Posterior vena cava (tissue), 2 donors: ENCODE measurements at places on chromosomes 1 and 21. TPM values are rescaled to one million over a fixed set of nuclear protein-coding genes. Genes with fewer than 3 reads are reported as not detected.

DNA sequence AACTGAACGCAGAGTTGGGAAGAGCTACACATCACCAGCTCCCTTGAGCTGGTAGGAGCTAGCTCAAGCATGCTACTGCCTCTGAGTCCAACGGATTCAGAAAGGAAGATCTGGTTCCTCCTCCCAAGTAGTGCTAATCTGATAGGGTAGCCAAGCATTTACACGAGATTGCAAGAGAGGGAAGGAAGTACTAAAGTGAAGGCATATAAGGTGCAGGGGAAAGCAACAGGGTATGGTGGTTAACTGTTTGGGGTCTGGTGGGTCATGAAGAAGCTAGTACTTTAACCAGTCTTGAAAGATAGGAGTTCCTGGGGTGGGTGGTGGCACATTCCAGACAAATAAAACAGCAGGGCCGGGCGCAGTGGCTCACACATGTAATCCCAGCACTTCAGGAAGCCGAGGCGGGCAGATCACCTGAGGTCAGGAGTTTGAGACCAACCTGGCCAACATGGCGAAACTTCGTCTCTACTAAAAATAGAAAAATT is 20.2 kb upstream of the ZNF436 start:
- no peak for DNase-seq

GRCh38 chr1:232271991-232272589 is 357.8 kb downstream of the SIPA1L2 start:
- DNase-seq, result no peak

- DNase-seq, result no peak
Observed at GRCh38 chr1:193769651-193770050, 583.2 kb upstream of the B3GALT2 start.

GRCh38 chr1:107762751-107763390 is 202.1 kb downstream of the VAV3 start:
- no peak for DNase-seq

GRCh38 chr1:165884690-165885304 is 57.4 kb downstream of the UCK2 start:
- DNase-seq, result no peak

DNA sequence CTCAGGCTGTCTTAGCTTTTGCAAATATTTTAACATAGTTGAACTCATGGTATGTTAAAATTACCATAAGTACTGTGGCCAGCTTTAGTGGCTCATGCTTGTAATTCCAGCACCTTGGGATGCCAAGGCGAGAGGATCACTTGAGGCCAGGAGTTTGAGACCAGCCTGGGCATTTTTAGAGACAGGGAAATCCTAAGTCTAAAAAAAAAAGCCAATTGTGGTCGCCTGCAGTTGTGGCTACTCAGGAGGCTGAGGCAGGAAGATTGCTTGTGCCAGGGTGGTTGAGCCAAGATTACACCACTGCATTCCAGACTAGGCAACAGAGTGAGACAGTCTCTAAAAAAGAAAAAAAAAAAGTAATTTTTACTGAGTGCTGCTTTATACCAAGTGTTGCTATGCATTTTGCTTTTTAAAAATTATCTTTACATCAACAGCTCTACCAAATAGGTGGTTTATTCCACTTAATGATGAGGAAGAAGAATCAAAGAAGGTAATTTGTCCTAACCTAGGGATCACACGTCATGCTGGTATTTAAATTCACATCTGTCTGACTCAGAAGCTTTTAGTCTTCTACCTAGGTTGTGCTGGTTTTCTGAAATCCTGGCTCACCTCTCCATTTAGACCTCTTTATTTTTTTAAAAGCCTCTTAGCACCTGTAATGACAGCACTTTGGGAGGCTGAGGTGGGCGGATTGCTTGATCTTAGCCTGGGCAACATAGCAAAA is 16.8 kb downstream of the PPP1R12B start:
- DNase-seq, result no peak

GRCh38 chr1:180954005-180954800 is 41.5 kb downstream of the KIAA1614 start:
- peak; percentile 90 for DNase-seq

DNA sequence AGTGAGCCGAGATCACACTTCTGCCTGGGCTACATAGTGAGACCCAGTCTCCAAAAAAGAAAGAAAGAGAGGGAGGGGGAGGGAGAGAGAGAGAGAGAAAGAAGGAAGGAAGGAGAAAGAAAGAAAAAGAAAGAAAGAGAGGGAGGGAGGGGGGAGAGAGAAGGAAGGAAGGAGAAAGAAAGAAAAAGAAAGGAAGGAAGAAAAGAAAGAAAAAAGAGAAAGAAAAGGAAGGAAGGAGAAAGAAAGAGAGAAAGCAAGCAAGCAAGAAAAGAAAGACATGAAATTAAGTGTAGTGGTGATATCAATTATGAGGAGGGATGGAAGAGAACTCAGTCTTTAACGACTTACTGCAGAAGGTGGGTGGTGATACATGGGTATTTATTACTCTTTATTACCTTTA is 38.5 kb downstream of the CA6 start:
- no peak for DNase-seq

GRCh38 chr1:234970731-234971476 is 157.7 kb downstream of the TOMM20 start:
- peak; percentile 93 for DNase-seq

- DNase-seq, result no peak
Observed at GRCh38 chr1:181452746-181453145, 30.6 kb upstream of the CACNA1E start.

- DNase-seq, result no peak
Observed at GRCh38 chr1:240575981-240576662, 35.8 kb downstream of the GREM2 start.

DNA sequence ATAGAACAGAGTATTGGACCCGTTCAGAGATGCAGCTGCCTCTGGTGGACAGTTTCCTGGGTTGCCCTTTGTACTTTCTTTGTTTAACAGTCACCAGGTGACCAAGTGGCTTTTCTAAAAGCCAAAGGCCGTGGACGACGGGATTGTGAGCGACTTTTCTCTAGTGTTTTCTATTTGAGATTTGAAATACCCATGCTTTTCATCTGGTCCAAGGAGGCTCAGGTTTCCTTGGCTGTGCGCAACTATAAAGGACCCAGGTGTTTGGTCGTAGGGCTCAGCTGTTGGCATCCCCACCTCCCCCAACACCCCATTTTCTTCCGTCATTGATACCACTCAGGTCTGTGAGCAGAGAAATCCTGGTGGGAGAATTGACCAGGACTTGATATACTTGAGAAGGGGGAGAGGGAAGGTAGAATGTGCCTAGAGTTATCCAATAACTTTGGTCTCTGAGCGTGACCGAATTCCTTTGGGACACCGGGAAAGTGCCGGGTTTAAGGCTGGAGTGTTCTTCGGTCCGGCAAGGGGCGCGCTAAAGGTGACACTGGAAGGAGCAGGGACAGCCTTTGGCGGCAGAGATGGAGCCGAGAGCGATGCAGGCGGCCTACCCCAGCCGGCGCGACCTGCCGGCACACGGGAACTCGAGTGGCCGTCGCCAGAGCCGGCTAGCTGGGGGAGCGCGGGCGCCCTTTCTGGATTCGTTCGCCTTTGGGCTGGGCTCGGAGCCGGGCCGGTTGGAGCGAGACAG is 83.4 kb upstream of the BMP8A start:
- no peak for DNase-seq

- no peak for DNase-seq
Observed at GRCh38 chr1:159980786-159981185, 26.7 kb upstream of the SLAMF9 start.

DNA sequence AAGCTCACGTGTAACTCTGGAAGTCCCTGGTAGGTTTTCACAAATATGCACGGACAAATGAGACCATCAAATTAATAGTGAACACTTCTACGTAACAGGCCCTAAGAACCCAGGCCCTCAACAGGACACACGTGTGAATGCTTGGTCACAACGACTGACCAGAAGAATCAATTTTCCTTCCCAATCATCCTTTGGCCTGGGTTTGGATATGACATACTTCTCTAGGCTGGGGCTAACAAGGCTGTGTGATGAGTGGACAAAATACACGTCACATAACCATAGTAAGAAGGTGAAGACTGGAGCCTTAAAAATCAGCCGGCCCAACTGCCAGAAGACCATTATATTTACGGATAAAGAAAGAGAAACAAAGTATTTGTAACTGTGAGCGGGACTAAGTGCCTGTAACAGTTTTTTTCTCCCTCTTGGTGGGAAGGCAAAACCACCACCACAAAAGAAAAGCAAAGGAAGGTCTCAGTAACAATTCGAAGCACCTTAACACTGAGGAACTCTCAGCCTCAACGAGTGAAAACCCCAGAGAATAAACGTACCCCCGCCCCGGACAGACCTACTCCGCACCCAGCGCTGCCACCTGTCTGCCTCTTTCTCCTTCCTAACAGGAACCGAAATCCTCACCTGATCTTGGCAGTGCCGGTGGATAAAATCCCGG is 450 bp downstream of the SDE2 start:
- no peak for DNase-seq

DNA sequence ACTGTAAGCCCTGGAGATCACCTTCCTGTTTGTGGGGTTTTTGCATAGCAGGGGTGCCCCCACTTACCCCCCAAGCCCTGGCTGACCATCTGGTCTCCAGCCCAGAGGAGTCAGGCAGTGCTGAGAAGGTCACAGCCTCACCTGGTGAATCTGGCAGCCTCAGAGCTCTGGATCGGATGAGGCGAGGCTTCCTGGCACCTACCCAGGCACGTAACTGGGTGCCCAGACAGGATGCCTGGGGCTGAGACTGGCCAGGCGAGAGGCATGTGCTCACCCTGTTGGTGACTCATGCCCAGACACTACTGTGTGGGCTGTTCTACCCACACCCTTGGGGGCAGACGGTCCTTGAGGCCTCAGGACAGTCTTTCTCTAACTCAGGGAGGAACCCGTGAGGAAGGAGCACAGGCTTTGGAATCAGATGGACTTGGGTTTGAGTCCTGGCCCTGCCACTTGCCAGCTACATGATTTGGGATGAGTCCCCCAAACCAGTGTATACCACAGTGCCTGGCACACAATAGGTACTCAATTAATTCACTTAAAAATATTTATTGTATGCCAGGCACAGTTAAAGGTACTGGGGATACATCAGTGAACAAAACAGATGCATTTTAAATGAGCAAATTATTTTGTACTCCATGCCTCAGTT is 15.1 kb upstream of the PADI3 start:
- DNase-seq, result no peak

GRCh38 chr1:33298623-33299277 is 22.1 kb downstream of the A3GALT2 start:
- peak; percentile 93 for DNase-seq

GRCh38 chr1:154198756-154199562 is 7.1 kb upstream of the TPM3 start:
- DNase-seq, result no peak

- no peak for DNase-seq
Observed at GRCh38 chr1:233480198-233480597, 133.7 kb upstream of the KCNK1 start.

- DNase-seq, result no peak
Observed at GRCh38 chr1:40479156-40479555, 2.1 kb downstream of the ZFP69 start.

DNA sequence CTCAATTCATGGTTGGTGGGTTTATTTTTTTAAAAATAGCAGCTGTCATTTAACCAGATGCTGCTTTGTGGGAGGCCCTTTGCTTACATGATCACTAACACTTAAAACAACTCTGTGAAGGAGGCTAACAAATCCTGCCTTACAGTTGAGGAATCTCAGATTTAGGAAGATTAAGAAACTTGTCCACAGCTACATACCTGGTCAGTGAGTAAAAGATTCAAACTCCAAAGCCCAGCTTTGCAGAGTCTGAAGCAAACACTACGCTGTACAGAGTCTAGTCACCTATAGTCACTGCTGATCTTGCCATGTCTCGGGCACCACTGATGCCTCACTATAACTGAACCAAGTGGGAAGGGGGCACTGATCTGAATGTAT is 535.4 kb downstream of the SMYD3 start:
- DNase-seq, result no peak

DNA sequence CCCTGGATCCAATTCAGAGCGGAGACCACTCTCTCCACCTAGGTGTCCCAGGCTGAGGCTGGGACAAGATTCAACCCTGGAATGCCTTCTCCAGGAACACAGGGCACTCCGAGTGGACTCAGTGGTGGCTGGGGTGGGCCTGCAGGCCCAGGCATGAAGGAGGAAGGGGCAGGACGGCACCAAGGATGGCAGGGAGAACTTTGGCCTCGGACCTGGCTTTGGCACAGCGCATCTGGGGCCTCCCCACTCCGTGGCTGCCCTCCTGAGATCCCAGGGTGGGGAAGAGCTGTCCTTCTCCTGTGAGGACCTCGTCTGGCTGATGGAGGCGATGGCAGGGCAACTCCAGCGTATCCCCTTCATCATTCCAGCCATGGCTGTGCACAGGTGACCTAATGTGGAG is 35.6 kb downstream of the DHCR24 start:
- no peak for DNase-seq

DNA sequence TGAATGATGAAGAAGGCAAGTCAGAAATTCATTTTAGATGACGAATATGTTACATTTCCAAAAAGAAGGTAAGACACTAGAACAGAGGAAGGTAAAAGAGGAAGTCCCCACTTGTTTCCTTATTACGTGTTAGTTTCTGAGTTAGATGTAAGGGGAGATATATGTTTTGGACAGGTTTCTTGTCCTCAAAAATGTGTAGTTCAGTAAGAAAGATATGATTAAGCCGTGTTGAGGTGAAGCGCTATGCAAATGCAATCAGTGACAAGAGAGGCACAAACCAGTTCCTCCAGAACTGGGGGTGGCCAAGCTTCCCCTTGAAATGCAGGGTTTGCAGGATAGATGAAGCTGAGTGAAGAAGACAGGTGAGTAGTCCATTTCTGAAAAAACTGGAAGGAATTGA is 293.3 kb upstream of the RUNX1 start:
- no peak for DNase-seq

DNA sequence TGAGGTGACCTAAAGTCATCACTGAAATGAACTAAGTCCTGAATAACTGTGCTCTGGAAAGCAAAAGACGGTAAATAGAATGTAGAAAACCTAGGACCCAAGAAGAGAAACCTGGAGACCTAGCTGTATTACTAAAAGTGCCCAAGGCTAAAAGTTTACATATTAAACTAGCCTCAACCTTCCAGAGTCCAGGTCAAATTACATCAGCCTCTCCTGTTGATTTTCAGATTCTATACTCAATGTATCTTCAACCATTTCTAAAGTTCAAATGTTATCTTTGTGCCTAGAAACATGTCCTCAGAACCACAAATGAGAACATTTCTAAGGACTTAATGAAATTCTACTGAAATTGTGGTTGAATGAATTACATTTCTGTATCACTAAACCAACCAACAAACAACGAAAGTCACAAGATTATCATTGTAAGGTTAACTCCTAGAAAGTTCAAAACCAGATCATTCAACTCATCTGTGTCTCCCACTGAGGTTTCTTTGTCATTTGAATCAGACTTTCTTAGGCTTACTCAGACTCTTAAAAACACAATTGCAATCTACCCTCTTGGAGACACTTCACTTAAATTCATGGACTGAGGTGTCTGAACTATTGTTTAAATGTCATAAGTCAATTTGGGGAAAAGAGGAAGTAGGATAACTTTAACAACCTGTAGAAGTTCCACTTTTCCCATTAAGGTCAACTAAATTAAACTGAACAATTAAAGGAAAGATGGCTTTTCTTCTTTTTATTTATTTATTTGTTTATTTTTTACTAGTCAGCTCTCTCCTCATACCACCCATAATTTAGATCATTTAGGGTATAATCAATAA is 207.7 kb downstream of the BARHL2 start:
- no peak for DNase-seq

The C1orf21 gene
- total RNA-seq, result 64.5 TPM

The ZNF593OS gene
- not detected for total RNA-seq

The COL8A2 gene
- total RNA-seq, result 33.2 TPM

The ATP5PB gene
- 148 TPM for total RNA-seq

The BEND5 gene
- total RNA-seq, result 5.8 TPM

The MCOLN2 gene
- 0.32 TPM for total RNA-seq

The CRYAA gene
- total RNA-seq, result not detected

The RGS1 gene
- total RNA-seq, result 32.0 TPM
